ENCODE measurements at places on chromosomes 6 and 20.

DNA sequence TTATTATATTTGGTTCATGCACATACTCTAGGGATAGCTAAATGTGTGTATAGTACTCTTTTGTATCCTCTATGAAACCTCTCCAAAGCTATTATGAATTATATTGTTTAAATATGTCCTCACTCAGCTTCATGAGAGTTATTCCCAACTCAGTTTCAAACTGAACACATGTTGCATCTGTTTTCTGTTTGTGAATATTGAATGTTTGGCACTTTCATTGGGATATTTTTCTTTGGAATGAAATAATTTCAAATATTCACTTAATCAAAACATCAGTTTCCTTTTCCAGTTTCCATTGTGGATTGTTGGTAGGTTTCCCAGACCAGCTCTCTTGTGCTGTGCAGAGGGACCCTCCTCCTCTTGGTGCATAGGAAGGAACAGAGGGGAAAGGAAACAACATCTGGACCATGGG is 46.6 kb downstream of the HDAC2 start:
- no peak overlapping the region for H3K4me3 ChIP-seq
- no peak overlapping the region for H3K27ac ChIP-seq
- peaks cover 3% of the 10 kb centered on the region for H3K36me3 ChIP-seq
- no peak for DNase-seq
- peaks cover 9% of the 10 kb centered on the region for H3K4me1 ChIP-seq
- no peaks in the 10 kb centered on the region for H3K27me3 ChIP-seq

GRCh38 chr6:136403110-136403980 is 113.7 kb upstream of the BCLAF1 start:
- no peak overlapping the region for H3K4me3 ChIP-seq
- H3K27me3 ChIP-seq, result peaks cover 8% of the 10 kb centered on the region
- H3K36me3 ChIP-seq, result no peaks in the 10 kb centered on the region
- no peaks in the 10 kb centered on the region for H3K4me1 ChIP-seq
- no peak for DNase-seq
- H3K27ac ChIP-seq, result no peak overlapping the region

DNA sequence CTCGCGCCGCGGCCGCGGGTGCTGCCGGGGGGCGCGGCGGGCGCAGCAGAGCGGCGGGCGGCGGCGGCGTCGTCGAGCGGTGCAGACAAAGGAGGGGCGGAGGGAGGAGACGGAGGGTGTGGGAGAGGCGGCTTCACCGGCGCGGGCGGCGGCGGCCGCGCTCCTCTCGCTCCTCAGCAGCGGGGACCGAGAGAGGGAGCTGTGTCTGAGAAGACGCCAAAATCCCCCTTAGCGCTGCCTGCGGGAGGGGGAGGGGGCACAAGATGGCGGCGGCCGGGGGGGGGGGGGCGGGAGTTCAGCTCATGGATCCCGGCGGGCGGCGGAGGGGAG is 296 bp downstream of the ADNP start:
- peak overlapping the region; percentile 85 for H3K4me3 ChIP-seq
- no peaks in the 10 kb centered on the region for H3K27me3 ChIP-seq
- DNase-seq, result no peak
- H3K4me1 ChIP-seq, result peaks cover 41% of the 10 kb centered on the region

DNA sequence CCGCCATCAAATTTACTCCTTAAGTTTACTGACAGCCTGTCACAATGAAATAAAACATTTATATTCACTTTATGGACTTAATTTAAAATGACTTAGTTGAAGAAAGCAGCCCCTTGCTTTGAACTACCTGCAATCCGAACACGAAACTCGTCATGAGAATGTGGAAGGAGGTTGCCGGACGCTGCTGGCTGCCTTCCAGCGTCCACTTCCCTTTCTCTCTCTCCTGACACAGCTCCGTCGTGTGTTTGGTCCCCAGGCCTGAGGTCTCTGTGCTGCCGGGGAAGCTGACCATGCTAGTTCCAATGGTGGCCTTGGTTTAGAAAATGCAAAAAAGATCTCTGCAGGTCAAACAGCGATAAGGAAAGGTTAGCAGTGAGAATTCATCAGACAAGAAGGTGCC is 519.7 kb downstream of the CDH26 start:
- no peaks in the 10 kb centered on the region for H3K27me3 ChIP-seq
- no peak overlapping the region for H3K4me3 ChIP-seq
- no peak overlapping the region for H3K27ac ChIP-seq
- no peak for DNase-seq
- H3K36me3 ChIP-seq, result no peaks in the 10 kb centered on the region

GRCh38 chr6:145241039-145241438 is 494.3 kb downstream of the EPM2A start:
- no peak overlapping the region for H3K27ac ChIP-seq
- DNase-seq, result no peak
- no peaks in the 10 kb centered on the region for H3K4me1 ChIP-seq
- no peaks in the 10 kb centered on the region for H3K36me3 ChIP-seq

GRCh38 chr6:53532942-53533341 is 12.0 kb downstream of the GCLC start:
- H3K36me3 ChIP-seq, result peaks cover 9% of the 10 kb centered on the region
- H3K27me3 ChIP-seq, result no peaks in the 10 kb centered on the region
- peaks cover 31% of the 10 kb centered on the region for H3K4me1 ChIP-seq
- H3K4me3 ChIP-seq, result no peak overlapping the region
- no peak for DNase-seq

- no peak overlapping the region for H3K27ac ChIP-seq
- H3K27me3 ChIP-seq, result no peaks in the 10 kb centered on the region
- H3K4me3 ChIP-seq, result no peak overlapping the region
Observed at GRCh38 chr6:3813918-3814317, 35.3 kb upstream of the FAM50B start.

DNA sequence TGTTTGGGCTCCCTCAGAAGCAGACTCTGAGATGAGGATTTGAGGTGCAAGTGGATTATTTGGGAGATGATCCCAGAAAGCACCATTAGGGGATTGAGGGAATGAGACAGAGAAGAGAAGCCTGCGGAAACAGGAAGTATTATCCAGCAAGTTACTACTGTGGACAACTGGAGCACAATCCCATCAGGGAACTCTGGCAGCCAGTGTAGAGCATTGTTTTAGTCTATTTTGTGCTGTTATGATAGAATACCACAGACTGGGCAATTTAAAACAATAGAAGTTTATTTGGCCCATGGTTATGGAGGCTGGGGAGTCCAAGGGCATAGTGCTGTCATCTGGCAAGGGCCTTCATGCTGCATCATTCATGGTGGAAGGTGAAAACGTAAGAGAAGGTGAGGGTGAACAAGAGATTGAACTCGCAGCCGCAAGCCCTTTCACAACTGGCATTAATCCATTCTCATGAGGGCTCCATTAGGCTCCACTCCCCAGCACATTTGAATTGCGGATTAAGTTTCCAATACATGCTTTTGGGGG is 43.5 kb upstream of the SLC9A8 start:
- peaks cover 2% of the 10 kb centered on the region for H3K36me3 ChIP-seq
- peaks cover 79% of the 10 kb centered on the region for H3K27me3 ChIP-seq
- peak overlapping the region; percentile 11 for H3K4me3 ChIP-seq
- no peak for DNase-seq
- no peak overlapping the region for H3K27ac ChIP-seq

DNA sequence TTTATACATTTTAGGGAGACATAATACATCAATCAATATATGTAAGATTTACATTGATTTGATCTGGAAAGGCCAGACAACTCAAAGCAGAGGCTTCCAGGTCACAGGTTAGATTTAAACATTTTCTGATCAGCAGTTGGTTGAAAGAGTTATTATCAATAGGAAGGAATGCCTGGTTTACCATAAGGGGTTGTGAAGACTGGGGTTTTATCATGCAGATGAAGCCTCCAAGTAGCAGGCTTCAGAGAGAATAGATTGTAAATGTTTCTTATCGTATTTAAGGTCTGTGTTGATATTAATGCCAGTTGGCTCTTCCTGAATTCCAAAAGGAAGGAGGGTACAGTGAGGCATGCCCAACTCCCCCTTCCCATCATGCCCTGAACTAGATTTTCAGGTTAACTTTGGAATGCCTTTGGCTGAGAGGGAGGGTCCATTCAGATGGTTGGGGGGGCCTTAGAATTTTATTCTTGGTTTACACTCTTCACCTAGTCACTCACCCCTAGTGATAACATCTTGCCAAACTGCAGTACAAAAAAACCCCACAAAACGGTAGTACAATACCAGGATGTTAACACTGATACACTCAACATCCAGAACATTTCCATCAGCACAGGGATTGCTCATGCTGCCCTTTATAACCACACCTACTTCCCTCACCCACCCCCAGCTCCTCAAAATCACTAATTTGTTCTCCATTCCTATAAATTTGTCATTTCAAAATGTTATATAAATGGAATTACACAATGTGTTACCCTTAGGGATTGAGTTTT is 259.6 kb upstream of the PLN start:
- no peak overlapping the region for H3K4me3 ChIP-seq
- no peak overlapping the region for H3K27ac ChIP-seq
- H3K36me3 ChIP-seq, result no peaks in the 10 kb centered on the region
- peaks cover 3% of the 10 kb centered on the region for H3K4me1 ChIP-seq

GRCh38 chr20:58903614-58904013 is 51.1 kb downstream of the GNAS start:
- H3K27ac ChIP-seq, result peak overlapping the region; percentile 66
- DNase-seq, result no peak
- no peaks in the 10 kb centered on the region for H3K27me3 ChIP-seq

GRCh38 chr20:40255365-40255764 is 433.7 kb downstream of the MAFB start:
- H3K4me3 ChIP-seq, result no peak overlapping the region
- DNase-seq, result no peak
- H3K27ac ChIP-seq, result no peak overlapping the region
- no peaks in the 10 kb centered on the region for H3K36me3 ChIP-seq

DNA sequence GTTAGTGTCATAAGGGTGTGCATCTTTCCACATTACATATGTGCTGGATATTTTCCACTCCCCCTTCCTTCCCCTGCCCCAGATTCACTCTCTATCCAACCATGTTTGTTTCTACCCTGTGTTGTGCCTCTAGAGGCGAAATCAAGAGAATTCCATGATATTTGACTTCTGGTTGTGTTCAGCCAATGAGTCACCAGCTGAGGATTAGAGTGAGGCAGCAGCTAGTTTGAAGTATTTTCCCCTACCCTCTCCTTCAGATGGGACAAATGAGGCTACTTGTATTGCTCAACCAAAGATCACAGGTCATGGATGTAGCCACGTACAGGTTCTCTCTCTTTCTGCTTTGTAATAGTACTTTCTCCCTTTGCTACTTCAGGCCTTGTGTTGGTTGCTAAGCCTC is 24.5 kb upstream of the OR2J2 start:
- H3K4me1 ChIP-seq, result no peaks in the 10 kb centered on the region
- peaks cover 30% of the 10 kb centered on the region for H3K27me3 ChIP-seq
- no peaks in the 10 kb centered on the region for H3K36me3 ChIP-seq
- DNase-seq, result no peak
- H3K4me3 ChIP-seq, result no peak overlapping the region

DNA sequence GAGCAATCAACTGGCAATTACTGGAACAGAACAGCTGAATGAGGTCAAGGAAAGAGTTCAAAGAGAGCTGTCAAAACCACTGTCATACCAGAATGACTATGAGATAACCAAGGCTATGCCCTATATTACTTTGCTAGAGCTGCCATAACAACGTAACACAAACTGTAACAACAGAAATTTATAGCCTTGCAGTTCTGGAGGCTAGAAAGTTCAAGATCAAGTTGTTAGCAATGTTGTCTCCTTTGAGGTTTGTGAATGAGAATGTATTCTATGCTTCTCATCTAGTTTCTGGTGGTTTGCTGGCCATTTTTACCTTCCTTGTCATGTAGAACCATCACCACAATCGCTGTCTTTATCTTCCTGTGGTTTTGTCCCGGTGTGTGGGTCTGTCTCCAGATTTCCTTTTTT is 1323.0 kb upstream of the GJE1 start:
- H3K27me3 ChIP-seq, result peaks cover 15% of the 10 kb centered on the region
- peaks cover 5% of the 10 kb centered on the region for H3K4me1 ChIP-seq
- peaks cover 3% of the 10 kb centered on the region for H3K36me3 ChIP-seq
- no peak for DNase-seq
- H3K27ac ChIP-seq, result no peak overlapping the region

DNA sequence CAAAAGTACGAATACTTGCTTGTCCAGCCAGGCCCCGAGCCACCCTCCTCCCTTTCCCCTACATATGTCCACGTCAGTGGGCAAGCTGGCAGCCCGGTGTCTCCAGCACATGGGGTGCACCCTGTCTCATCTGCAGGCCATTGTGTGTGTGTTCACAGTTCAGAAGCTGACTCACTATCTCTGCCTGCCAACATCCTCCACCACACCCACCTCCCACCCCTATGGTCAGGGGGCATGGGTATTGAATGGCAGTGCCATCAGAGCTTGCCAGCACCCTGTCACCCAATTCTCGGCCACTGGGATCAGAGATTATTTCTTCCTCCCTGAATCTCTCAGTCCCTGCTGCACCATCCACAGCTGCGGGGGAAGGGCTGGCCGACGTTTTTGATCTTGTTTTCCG is 195.7 kb downstream of the FARS2 start:
- H3K27ac ChIP-seq, result no peak overlapping the region
- DNase-seq, result no peak
- H3K27me3 ChIP-seq, result no peaks in the 10 kb centered on the region
- no peak overlapping the region for H3K4me3 ChIP-seq
- peaks cover 3% of the 10 kb centered on the region for H3K36me3 ChIP-seq

GRCh38 chr20:57465486-57465885 is 59.5 kb downstream of the CTCFL start:
- no peaks in the 10 kb centered on the region for H3K27me3 ChIP-seq
- no peaks in the 10 kb centered on the region for H3K4me1 ChIP-seq
- no peaks in the 10 kb centered on the region for H3K36me3 ChIP-seq
- no peak overlapping the region for H3K4me3 ChIP-seq
- no peak for DNase-seq

GRCh38 chr20:23135449-23136420 is 49.6 kb upstream of the CD93 start:
- DNase-seq, result no peak
- H3K27me3 ChIP-seq, result no peaks in the 10 kb centered on the region
- no peaks in the 10 kb centered on the region for H3K36me3 ChIP-seq
- no peak overlapping the region for H3K27ac ChIP-seq
- H3K4me3 ChIP-seq, result no peak overlapping the region

GRCh38 chr6:45664707-45665106 is 287.0 kb upstream of the SUPT3H start:
- H3K4me1 ChIP-seq, result peaks cover 15% of the 10 kb centered on the region
- no peak overlapping the region for H3K4me3 ChIP-seq
- H3K36me3 ChIP-seq, result no peaks in the 10 kb centered on the region
- no peak for DNase-seq
- no peak overlapping the region for H3K27ac ChIP-seq

DNA sequence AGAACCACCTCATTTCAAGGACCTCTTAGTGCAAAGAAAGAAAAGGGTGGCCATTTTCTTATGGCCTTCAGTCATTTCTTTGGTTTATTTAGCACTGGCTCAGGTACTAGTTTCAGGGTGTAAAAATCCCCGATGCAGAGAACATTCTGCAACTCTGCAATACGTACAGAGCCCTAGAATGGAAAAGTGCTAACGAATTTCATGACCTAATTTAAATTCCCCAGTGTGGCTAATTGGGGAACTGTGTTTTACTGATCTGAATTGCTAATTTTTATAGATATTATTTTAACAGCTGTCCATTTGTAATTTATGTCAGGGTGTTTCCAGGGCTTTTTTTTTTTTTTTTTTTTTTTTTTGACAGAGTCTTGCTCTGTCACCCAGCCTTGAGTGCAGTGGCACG is 160.7 kb downstream of the UST start:
- H3K27me3 ChIP-seq, result no peaks in the 10 kb centered on the region
- no peaks in the 10 kb centered on the region for H3K4me1 ChIP-seq
- no peak overlapping the region for H3K4me3 ChIP-seq
- no peaks in the 10 kb centered on the region for H3K36me3 ChIP-seq
- no peak for DNase-seq

- H3K36me3 ChIP-seq, result no peaks in the 10 kb centered on the region
- H3K27ac ChIP-seq, result no peak overlapping the region
- no peak overlapping the region for H3K4me3 ChIP-seq
- no peak for DNase-seq
- H3K27me3 ChIP-seq, result no peaks in the 10 kb centered on the region
- H3K4me1 ChIP-seq, result no peaks in the 10 kb centered on the region
Observed at GRCh38 chr6:41583565-41583964, 37.4 kb downstream of the FOXP4 start.
